ENCODE measurements at places on chromosomes 2 and 18.

GRCh38 chr2:133561045-133561852, 7.0 kb downstream of the NCKAP5 start:
- no peak for DNase-seq

GRCh38 chr2:64457524-64457923, 3.6 kb downstream of the LGALSL start:
- DNase-seq = no peak

DNA sequence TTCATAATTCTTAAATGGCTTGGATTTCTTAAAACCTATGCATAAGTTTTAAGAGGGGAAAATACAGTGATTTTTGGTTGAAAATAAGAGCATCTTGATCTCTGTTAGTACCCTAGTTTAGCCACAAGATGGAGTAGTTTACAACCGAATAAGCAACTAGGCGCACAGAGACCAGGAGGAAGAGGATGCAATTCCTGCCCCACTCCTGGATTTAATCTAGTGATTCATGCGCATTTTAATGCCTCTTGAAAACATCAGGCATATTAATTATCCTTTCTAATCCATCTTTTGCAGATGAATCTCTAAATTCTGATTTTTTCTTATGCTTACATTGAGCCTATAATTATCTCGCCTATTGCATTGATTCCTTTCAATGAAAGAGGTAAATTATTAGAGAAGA, 76.7 kb downstream of the MRPS9 start:
- DNase-seq = peak; percentile 34

DNA sequence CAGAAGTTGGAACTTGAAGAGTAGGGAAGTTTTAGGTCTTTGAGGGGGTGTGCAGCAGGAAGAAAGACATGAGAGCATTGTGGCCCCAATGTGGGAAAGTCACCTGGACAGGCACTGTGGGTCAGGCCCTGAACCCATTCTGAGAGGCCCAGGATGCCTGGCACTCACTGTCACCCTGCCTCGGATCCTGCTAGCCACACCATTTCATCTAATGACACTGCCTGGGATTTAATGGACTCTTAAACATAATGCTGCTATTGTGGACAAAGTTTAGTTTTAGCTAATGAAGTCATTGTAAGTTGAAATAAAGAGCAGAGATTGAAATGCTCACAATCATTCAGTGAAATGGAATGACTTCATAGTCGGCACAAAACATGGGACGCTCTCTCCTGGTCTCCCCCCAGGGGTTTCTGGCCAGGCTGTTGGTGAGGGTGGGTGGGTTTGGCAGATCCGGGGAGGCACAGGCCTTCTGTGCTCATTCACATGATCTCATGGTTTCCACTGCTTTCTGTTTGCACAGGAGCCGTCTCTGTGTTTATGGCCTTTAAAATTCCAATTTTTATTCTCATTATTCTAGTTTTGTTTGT, 141.8 kb upstream of the KLHL29 start:
- no peak for DNase-seq

DNA sequence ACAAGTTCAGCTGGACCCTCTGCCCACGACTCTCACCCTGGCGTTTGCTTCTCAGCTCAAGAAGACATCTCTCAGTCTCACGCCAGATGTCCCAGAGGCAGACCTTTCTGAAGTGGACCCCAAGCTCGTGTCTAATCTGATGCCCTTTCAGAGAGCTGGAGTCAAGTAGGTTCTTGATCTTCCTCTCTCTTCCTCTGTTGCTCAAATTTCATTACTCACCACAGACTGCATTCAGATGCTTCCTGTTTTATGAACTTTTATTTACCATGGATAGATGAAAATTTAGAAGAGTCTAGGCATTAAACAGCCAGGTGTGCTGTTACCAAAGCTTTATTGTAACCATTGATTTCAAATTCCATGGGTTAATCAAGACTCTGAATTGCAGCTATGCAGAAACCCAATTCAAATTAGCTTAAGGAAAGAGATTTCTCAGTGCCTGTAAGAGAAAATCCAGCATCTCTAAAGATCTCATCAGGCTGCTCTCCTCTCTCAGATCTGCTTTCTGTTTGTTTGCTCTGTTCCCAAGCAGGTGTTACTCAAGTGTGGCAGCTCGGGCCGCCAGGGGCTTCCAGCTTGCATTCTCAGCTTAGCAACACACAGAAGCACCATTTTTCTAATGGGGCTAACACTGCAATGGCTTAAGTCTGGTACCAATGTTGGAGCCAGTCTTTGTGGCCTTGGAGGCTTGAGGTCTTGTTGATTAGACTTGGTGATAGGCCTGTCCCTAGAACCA, 16.5 kb downstream of the SMARCAL1 start:
- DNase-seq = no peak

- no peak for DNase-seq
Observed at GRCh38 chr2:186590759-186591505, 1.1 kb downstream of the ITGAV start.

- no peak for DNase-seq
Observed at GRCh38 chr2:66323406-66323805, 111.5 kb upstream of the MEIS1 start.

DNA sequence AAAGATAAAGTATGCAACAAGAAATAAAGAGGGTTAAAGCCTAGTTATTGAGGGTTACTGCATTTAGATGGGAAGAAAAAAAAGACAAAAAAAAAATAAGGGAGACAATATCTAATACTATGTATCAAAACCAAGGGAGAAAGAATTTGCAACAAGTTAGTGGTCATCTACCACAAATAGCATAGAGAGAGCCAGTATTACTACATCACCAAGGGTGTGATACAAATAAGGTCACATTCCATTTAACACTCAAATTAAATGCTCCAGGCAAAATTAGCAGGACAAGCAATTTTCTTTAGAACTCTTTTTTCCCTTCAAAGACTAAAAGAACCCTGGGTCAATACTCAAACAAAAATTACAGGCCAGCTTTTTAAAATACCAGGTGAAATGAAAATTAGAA, 115.1 kb upstream of the GULP1 start:
- DNase-seq = no peak

GRCh38 chr18:32974421-32975162, 201.8 kb upstream of the KLHL14 start:
- no peak for DNase-seq

DNA sequence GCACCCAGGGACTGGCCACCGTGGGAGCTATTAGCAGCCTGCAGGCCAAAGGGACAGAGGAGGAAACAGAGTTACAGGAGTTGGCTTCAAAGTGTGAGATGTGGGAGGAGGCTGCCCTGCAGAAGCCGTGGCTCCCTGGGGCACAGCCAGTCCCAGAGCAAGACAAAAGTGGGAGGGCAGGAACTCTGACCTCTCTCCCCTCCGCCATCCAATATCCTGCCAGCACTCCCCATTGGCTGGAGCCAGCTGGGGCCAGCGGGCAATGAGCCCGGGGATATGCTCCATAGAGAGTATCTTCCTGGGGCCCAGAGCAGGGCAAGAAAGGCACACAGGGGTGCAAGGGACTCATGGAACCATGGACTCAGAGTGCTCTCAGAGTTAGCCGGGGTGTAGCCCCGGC, 143.1 kb downstream of the INHBB start:
- DNase-seq = no peak

DNA sequence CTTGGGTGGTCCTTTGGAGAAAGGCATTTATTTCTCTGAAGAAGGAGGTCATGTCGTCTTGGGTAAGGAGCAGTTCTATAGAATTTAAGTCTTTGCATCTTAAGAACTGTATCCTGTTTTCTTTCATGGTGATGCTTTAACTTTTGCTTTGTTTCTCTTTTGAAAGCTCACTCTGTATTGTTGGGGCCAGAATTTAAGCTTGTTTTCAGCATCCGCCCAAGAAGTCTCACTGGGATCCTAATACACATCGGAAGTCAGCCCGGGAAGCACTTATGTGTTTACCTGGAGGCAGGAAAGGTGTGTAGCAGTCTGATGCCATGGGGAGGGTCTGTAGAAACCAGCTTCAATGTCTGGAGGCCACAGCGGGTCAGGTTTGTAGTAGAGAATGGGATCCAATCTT, 64.7 kb upstream of the TTC39C start:
- no peak for DNase-seq

GRCh38 chr2:138877421-138877820, 97.2 kb upstream of the NXPH2 start:
- DNase-seq = no peak

DNA sequence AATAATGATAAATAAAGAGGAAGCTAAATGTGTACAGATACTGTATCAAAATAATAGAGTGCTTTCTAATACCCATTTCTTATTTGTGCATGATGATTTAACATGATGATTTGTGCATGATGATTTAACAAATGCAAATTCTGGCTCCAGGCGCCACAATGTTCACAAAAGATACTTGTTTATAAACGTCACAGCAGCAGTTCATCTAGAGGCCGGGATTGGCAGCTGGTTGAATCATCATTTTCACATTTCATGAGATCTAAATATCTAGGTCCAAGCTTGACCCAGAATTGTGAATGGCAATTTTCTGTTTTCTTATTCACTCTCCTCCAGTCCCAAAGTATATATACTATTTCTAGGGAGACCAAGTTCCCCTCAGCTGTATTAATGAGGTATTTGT, 322.0 kb downstream of the SUCLG1 start:
- no peak for DNase-seq

- no peak for DNase-seq
Observed at GRCh38 chr2:99259465-99259864, 4.0 kb upstream of the LYG2 start.

GRCh38 chr2:62854600-62855514, 149.3 kb downstream of the EHBP1 start:
- no peak for DNase-seq

DNA sequence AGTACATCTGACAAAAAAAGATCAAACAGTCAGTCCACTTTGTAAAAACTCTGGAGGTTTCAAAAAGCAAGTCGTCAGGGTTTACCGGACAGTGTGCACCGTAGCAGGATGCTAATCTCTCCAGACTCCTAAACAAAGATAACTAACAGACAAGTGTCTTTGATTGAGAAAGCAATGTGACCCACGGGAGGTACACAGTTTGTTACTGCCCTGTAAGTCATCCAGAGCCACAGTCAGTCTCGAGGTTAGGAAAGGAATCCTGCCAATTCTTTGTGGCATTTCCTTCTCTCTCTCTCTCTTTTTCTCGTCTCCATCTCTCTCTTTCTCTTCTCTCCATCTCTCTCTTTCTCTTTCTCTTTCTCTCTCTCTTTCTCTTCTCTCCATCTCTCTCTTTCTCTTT, 42.8 kb downstream of the LRRTM4 start:
- no peak for DNase-seq

DNA sequence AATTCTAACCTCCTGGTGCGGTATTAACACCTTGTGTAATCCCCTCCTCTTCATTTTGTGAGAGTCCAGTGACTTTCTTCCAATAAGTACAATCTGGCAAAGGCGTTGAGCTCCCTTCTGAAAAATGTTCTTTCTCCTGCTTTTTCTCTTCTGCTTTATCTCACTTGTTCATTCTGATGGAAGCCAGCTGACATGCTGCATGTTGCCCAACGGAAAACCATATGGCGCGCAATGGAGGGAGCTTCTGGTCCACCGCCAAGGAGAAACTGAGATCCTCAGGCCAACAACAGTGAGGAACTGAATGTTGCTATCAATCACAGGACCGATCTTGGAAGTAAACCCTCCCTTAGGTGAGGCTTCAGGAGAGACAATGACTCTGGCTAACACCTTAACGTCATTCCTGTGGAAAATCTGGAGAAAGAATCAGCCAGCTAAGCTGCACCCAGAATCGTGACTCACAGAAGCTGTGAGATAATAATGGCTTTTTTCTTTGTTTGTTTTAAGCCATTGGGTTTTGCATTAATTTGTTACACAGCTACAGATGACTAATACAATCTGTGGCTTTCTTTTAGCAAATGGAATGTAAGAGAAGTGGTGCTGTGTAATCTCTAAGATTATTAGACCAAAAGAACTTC, 1323.9 kb upstream of the DDX18 start:
- no peak for DNase-seq

All from memory B cell (primary cell).